ENCODE measurements at places on chromosomes 3 and 15. TPM values are rescaled to one million over a fixed set of nuclear protein-coding genes. Genes with fewer than 3 reads are reported as not detected.

The NSUN3 gene
- total RNA-seq, result 5.6 TPM

The C3orf85 gene
- not detected for total RNA-seq

The EXD1 gene
- total RNA-seq, result not detected

The RAD51 gene
- not detected for total RNA-seq

The EFHB gene
- total RNA-seq, result not detected

The PLA2G4E gene
- not detected for total RNA-seq

The CADM2 gene
- total RNA-seq, result 1.3 TPM

The ITIH1 gene
- total RNA-seq, result 4.4 TPM

The SOX14 gene
- total RNA-seq, result not detected

The PLEKHO2 gene
- total RNA-seq, result 9.9 TPM

The FANCD2OS gene
- total RNA-seq, result not detected

- H3K27me3 ChIP-seq, result no peaks in the 10 kb centered on the region
- H3K36me3 ChIP-seq, result no peaks in the 10 kb centered on the region
- DNase-seq, result no peak
- no peak overlapping the region for H3K27ac ChIP-seq
- H3K4me1 ChIP-seq, result no peaks in the 10 kb centered on the region
Observed at GRCh38 chr3:8336456-8336855, 165.2 kb upstream of the LMCD1 start.

DNA sequence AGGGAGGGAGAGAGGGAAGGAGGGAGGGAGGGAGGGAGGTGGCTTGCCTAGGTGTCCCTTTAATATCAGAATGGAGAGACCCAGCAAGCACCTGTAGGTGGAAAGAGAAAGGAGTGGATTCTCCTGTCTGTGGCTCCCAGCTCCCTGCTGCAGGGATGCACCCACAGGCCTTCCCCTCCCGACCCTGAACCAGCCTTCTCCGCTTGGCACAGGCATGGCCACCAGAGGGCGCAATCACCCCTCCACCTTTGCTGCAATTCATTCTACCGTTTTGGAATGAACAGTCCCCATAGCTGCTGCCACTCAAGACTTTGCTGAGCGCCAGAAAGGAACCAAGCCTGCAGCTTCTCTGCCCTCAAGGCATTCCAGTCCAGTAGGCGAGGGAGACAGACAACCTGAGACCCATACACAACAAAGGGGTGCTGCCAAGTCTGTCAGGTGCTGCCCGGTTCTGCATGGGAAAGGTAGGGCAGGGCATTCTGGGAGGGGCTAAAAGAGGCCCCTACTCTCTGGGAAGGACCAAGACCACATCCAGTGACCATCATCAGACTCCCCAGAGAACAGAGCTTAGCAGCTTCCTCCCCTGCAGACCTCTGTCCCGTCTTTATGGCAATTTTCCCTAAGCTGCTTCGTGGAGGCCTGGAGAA lies 4.9 kb downstream of the TLR9 start:
- no peak overlapping the region for H3K4me3 ChIP-seq
- H3K27me3 ChIP-seq, result no peaks in the 10 kb centered on the region
- no peaks in the 10 kb centered on the region for H3K36me3 ChIP-seq
- DNase-seq, result peak; percentile 82
- no peak overlapping the region for H3K27ac ChIP-seq

- DNase-seq, result no peak
- H3K4me3 ChIP-seq, result no peak overlapping the region
- no peak overlapping the region for H3K27ac ChIP-seq
- H3K4me1 ChIP-seq, result no peaks in the 10 kb centered on the region
- no peaks in the 10 kb centered on the region for H3K36me3 ChIP-seq
Observed at GRCh38 chr3:75042941-75043340, 428.5 kb upstream of the CNTN3 start.

GRCh38 chr3:149638228-149639092 lies 19.4 kb downstream of the WWTR1 start:
- no peaks in the 10 kb centered on the region for H3K27me3 ChIP-seq
- H3K27ac ChIP-seq, result peak overlapping the region; percentile 9
- H3K4me3 ChIP-seq, result no peak overlapping the region
- no peaks in the 10 kb centered on the region for H3K36me3 ChIP-seq

- no peak for DNase-seq
- no peaks in the 10 kb centered on the region for H3K36me3 ChIP-seq
- H3K4me3 ChIP-seq, result no peak overlapping the region
- no peaks in the 10 kb centered on the region for H3K4me1 ChIP-seq
Observed at GRCh38 chr3:88038566-88038965, 20.2 kb downstream of the CGGBP1 start.

DNA sequence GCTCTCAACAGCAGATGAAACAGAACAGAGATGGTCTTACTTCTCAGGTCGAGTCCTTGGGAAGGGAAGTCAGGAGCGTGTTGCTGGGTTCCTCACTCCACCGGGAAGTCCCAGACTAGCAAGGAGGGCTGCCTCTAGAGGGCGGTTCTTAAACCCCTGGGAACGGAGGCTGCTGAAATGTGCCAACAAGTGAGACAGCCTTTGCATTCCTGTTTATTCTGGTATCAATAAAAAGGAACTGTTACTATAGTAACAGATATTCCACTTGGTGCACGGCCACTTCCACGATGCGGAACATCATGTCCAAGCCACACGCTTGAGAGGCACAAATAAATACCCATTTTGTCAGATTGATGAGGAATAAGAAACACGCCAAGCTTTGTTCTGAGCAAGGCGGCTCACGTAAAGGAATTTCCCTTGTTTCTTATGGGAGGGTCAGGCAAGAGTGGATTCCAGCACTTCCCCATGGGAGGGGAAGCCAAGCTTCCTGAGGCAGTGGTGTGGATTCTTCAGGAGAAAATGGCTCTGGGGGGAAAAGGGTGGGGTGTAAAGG lies at the start of gene FAM107A:
Gene FAM107A, minus strand, starts transcription at position 123 of the 553 bp plus-strand sequence. CDS start 7,531 bp downstream, outside the sequence.
- peak within 1 kb of the TSS; percentile 73 for H3K27ac ChIP-seq
- peak; percentile 60 for DNase-seq
- peaks cover 32% of the 10 kb centered on the region for H3K4me1 ChIP-seq
- no peak within 1 kb of the TSS for H3K4me3 ChIP-seq

GRCh38 chr3:28586325-28586724 lies 237.7 kb upstream of the AZI2 start:
- H3K4me1 ChIP-seq, result no peaks in the 10 kb centered on the region
- H3K36me3 ChIP-seq, result no peaks in the 10 kb centered on the region
- no peak for DNase-seq
- no peak overlapping the region for H3K27ac ChIP-seq
- no peaks in the 10 kb centered on the region for H3K27me3 ChIP-seq

GRCh38 chr3:142904639-142905436 lies 16.0 kb upstream of the PCOLCE2 start:
- no peaks in the 10 kb centered on the region for H3K4me1 ChIP-seq
- H3K4me3 ChIP-seq, result no peak overlapping the region
- no peak for DNase-seq
- H3K36me3 ChIP-seq, result no peaks in the 10 kb centered on the region
- H3K27me3 ChIP-seq, result no peaks in the 10 kb centered on the region

DNA sequence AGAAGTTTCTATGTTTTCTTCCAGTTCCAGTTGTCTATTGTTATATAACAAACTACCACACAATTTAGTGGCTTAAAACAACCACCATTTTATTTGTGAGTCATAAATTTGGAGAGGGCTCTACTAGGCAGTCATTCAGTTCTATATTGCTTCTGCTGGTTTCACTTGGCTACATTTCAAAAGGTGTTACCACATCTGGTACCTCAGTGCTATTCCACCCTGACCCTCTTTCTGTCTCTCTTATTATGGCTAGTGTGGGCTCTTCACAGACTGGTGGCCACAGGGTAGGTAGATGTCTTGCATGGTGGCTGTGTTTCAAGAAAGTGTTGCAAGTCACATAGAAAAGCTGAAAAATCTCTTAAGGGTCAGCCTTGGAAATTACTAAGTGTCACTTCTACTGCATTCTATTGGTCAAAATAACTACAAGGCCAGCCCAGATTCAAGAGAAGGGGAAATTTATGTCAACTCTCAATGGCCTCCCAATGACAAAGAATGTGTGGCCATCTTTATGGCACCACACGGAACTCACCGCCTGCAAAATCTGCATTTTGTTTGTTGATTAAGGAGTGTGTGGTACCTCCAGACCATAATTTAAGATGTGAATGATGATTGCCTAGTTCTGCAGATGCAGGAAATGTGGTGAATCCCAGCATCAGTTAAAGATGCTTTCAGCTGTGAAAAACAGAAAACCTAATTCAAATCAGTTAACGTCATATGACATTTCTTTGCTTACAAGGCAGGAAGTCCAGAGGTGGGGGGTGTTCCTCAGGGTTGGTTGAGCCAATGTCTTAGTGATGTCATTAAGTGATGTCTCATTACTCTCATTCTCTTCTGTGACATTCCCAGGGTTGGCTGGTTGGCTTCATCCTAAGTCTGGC lies 105.8 kb upstream of the RASGRP1 start:
- no peak for DNase-seq
- H3K4me3 ChIP-seq, result no peak overlapping the region
- H3K4me1 ChIP-seq, result no peaks in the 10 kb centered on the region
- H3K27ac ChIP-seq, result no peak overlapping the region
- H3K36me3 ChIP-seq, result no peaks in the 10 kb centered on the region

DNA sequence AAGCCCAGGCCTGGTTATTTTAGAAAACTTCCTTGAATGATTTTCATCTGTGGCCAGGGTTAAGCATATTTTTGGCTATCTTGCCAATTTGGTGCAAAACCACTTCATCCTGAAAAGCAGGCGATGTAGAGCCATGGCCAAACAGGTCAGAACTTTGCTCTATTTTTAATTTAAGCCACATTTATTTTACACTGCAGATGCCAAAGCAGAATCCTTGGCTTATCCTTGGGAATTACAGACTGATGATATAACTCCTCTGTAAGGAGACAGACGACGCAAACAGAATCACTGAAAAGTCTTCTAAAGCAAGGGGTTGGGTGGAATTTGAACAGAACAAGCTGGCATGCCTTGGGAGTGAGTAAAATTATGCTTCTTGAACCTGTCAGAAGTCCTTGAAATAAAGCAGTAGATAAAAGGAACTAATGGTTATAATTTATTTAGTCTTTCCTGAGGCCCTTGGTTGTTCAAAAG lies 121.9 kb downstream of the CHST2 start:
- H3K27me3 ChIP-seq, result no peaks in the 10 kb centered on the region
- H3K4me1 ChIP-seq, result no peaks in the 10 kb centered on the region
- no peak for DNase-seq

DNA sequence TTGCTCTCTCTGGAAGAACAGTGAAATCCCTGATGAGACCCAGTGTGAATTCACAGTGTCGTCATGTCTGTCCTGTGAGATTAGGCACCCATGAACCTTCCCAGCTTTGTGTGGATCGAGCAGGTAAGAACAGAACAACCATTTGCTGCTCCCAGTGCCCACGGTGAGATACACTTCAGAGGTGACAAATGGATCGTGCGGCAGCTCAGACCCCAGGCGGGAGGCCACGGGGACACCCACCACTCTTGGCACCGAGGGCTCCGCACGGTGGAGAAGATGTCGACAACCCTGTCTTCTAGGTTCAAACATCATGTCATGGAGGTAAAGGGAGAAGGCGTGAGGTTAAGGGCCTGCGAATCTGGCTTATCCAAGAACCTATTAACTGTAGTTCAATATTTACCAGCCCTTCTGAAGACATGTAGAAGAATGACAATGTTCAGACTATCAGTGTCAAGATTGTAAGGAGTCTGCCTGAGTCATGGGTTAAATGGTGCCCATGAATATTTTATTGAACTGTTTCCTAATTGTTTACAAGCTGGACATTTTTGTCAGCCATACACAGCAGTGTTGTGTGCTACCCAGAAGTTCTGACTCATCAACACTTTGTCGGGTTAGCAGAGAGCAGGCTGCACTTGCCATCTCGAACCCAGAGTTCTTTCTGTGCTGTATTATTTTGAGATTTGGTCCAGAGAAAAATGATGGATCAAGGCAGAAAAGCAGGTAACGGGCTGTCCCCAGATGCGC lies 15.5 kb upstream of the PCSK6 start:
- peaks cover 27% of the 10 kb centered on the region for H3K4me1 ChIP-seq
- H3K36me3 ChIP-seq, result no peaks in the 10 kb centered on the region
- H3K4me3 ChIP-seq, result no peak overlapping the region
- DNase-seq, result no peak
- H3K27ac ChIP-seq, result no peak overlapping the region
- H3K27me3 ChIP-seq, result no peaks in the 10 kb centered on the region

GRCh38 chr3:106299300-106300098 lies 430.7 kb upstream of the CBLB start:
- H3K27me3 ChIP-seq, result no peaks in the 10 kb centered on the region
- no peak overlapping the region for H3K4me3 ChIP-seq
- no peaks in the 10 kb centered on the region for H3K36me3 ChIP-seq
- no peaks in the 10 kb centered on the region for H3K4me1 ChIP-seq

DNA sequence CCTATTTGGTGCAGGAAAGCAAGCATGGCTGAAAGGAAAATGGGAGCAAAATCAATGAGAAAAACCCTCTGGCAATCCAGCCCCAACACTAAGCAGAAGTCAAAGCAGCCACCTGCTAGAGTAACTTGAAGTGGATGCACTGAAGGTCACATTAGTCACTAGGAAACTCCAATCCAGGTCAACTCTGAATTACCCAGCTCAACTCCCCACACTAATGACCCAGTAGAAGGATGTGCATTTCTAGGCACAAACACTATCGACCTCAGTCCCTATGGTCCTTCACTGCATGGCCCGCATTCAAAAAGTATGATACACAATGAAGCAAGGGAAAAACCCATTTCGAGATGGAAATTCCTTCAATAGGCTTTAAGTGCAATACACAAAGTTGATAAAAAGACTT lies 80.6 kb downstream of the RAD18 start:
- no peaks in the 10 kb centered on the region for H3K27me3 ChIP-seq
- DNase-seq, result no peak
- no peaks in the 10 kb centered on the region for H3K4me1 ChIP-seq
- H3K36me3 ChIP-seq, result no peaks in the 10 kb centered on the region
- H3K4me3 ChIP-seq, result no peak overlapping the region

- H3K27me3 ChIP-seq, result no peaks in the 10 kb centered on the region
- H3K27ac ChIP-seq, result no peak overlapping the region
- no peaks in the 10 kb centered on the region for H3K4me1 ChIP-seq
- H3K36me3 ChIP-seq, result no peaks in the 10 kb centered on the region
Observed at GRCh38 chr15:61327019-61327631, 98.0 kb upstream of the RORA start.

DNA sequence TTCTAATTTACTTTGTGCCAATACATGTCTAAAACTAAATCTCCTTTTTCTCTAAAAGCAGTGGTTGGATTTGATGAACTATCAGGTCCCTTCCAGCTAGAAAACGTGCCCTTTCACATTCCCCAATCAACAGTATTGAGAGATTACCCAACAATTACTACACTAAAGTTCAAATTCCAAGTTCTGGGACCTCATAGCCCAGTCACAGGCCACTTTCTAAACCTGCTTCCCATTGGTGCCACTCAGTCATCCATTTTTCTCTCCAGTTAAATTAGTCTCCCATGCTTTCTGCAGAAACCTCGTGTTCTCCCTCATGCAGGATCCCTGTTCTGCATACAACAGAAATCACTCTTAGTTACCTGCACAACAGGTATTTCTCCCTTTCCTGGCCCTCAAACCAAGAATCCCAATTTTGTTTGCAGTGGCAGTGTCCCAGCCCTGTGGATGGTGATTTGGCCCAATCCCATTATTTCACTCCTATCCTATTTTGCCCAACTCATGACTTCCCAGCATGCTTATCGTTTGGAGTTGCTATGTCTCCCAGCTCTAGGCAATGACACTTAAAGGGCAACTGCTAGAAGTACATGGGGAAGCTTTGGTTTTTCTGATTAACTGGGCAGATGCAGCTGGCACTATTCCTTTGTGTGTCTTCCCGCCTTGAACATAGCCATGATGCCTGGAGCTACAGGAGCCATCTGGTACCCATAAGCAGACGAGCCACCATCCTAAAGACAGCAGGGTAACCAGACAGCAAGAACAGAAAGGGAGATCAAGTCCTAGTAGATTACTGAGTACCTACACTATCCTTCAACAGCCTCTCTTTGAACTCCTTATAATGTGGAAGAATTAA lies 224.2 kb downstream of the MINAR1 start:
- H3K36me3 ChIP-seq, result no peaks in the 10 kb centered on the region
- no peaks in the 10 kb centered on the region for H3K27me3 ChIP-seq
- no peak for DNase-seq
- H3K4me1 ChIP-seq, result no peaks in the 10 kb centered on the region
- H3K27ac ChIP-seq, result no peak overlapping the region

GRCh38 chr3:135203026-135203425 lies 408.0 kb downstream of the EPHB1 start:
- no peaks in the 10 kb centered on the region for H3K4me1 ChIP-seq
- no peak overlapping the region for H3K4me3 ChIP-seq

Measured in body of pancreas (tissue), 4 donors.